ENCODE measurements at places on chromosomes 13 and 19. TPM values are rescaled to one million over a fixed set of nuclear protein-coding genes. Genes with fewer than 3 reads are reported as not detected.

PRR36 gene
- total RNA-seq = not detected

PSG2 gene
- total RNA-seq = not detected

POLR1D gene
- 121 TPM for total RNA-seq

FCHO1 gene
- 103 TPM for total RNA-seq

BCL2L12 gene
- total RNA-seq = 39.1 TPM

AP1M2 gene
- not detected for total RNA-seq

C3 gene
- 0.44 TPM for total RNA-seq

LGI4 gene
- not detected for total RNA-seq

DNA sequence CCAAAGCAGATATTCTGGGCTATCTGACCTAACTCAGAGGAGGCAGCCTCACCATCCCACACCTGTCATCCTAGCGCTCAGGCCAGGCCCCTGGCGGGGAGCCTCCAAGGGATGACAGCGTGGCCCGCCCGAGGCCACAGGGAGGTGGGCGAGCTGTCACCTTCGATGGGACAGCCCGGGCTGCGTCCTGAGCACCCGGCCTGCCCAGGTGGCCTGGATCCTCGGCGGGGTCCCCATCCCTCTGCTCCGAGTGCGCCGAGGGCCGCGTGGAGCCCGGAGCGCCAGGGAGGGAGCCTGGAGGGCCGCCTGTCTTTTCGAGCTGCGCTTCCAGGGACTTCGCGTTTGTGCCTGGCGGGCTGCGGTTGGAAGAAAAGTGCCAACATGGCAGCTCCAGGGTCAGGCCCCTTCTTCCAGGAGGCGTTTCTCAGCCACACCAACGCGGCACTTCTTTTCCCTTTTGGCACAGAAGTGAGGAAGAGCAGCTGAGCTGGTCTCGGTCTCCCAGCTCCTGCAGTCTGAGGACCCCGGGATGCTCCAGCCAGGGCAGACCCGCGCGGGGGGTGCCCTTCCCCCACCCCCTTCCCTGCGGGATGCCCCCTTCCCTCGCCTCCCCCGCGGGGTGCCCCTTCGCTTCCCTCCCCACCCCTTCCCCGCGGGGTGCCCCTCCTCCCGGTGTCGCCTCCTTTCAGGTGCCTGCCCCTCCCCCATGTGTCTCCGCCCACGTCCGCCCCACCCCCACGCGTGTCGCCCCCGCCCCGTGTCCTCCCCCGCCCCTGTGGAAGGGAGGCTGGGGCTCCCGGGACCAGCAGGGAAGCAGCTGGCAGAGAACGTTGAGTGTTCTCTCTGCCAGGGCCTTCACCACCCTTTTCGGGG lies 42.3 kb downstream of the GJA3 start:
- H3K27ac ChIP-seq = no peak overlapping the region
- H3K4me1 ChIP-seq = peaks cover 10% of the 10 kb centered on the region
- H3K4me3 ChIP-seq = peak overlapping the region; percentile 82
- H3K27me3 ChIP-seq = peaks cover 21% of the 10 kb centered on the region

GRCh38 chr13:112992931-112993680 lies 24.1 kb downstream of the MCF2L start:
- H3K4me1 ChIP-seq = no peaks in the 10 kb centered on the region
- H3K27me3 ChIP-seq = peaks cover 6% of the 10 kb centered on the region
- DNase-seq = no peak
- no peaks in the 10 kb centered on the region for H3K36me3 ChIP-seq
- no peak overlapping the region for H3K27ac ChIP-seq
- H3K4me3 ChIP-seq = no peak overlapping the region

GRCh38 chr13:24452044-24452443 lies 60.5 kb downstream of the PARP4 start:
- no peaks in the 10 kb centered on the region for H3K27me3 ChIP-seq
- no peak for DNase-seq
- peaks cover 85% of the 10 kb centered on the region for H3K36me3 ChIP-seq
- H3K4me3 ChIP-seq = no peak overlapping the region
- H3K4me1 ChIP-seq = no peaks in the 10 kb centered on the region
- H3K27ac ChIP-seq = no peak overlapping the region

- H3K27me3 ChIP-seq = peaks cover 8% of the 10 kb centered on the region
- no peaks in the 10 kb centered on the region for H3K36me3 ChIP-seq
- H3K4me1 ChIP-seq = no peaks in the 10 kb centered on the region
- no peak for DNase-seq
- no peak overlapping the region for H3K4me3 ChIP-seq
- no peak overlapping the region for H3K27ac ChIP-seq
These were observed 10.8 kb downstream of the NDFIP2 start for GRCh38 chr13:79491715-79492114.

DNA sequence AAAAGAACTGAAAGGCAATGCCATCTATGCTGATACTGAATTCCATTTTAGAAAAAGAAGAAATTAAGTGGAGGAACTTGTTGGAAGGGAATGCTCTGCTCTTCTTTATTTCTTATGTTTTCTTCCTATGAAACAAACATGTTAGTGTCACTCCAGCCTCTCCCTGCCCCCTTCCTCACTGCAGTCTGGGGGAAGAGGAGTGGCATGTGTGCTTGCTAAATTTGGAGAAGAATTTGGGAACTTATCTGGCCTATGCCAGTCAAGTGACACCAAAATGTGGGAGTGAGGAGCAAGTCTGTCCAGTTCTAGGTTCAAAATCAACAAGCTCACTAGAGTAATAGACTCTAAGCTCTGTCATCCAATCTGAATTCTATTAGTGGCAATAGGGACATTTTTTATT lies 214.6 kb downstream of the RBM26 start:
- peak overlapping the region; percentile 15 for H3K4me3 ChIP-seq
- no peaks in the 10 kb centered on the region for H3K27me3 ChIP-seq
- peaks cover 66% of the 10 kb centered on the region for H3K4me1 ChIP-seq

- H3K4me3 ChIP-seq = no peak overlapping the region
- H3K27me3 ChIP-seq = no peaks in the 10 kb centered on the region
- DNase-seq = no peak
- no peak overlapping the region for H3K27ac ChIP-seq
- peaks cover 65% of the 10 kb centered on the region for H3K36me3 ChIP-seq
These were observed 6.5 kb upstream of the CTXN1 start for GRCh38 chr19:7932276-7932929.

- DNase-seq = no peak
- peaks cover 10% of the 10 kb centered on the region for H3K4me1 ChIP-seq
- H3K4me3 ChIP-seq = no peak overlapping the region
- H3K36me3 ChIP-seq = peaks cover 80% of the 10 kb centered on the region
- H3K27me3 ChIP-seq = no peaks in the 10 kb centered on the region
- no peak overlapping the region for H3K27ac ChIP-seq
These were observed 16.3 kb downstream of the ZNF91 start for GRCh38 chr19:23378948-23379347.

DNA sequence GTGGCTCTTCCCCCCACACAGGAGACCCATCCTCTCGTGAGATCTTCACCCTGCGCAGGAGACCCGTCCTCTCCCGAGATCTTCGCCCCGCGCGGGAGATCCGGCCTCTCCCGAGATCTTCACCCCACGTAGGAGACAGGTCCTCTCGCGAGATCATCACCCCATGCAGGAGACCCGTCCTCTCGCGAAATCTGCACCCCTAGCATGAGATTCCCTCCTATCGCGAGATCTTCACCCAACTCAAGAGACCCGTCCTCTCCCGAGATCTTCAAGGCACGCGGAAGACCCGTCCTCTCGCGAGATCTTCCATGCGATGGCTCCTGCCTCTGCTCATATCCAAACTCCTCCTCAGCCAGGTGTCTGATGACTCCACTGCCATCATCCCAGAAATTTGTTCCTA lies 24.3 kb downstream of the LAIR2 start:
- DNase-seq = no peak
- H3K27me3 ChIP-seq = peaks cover 17% of the 10 kb centered on the region
- H3K36me3 ChIP-seq = no peaks in the 10 kb centered on the region
- H3K27ac ChIP-seq = no peak overlapping the region

GRCh38 chr13:85091631-85092234 lies 707.5 kb downstream of the SLITRK6 start:
- no peak overlapping the region for H3K27ac ChIP-seq
- no peak overlapping the region for H3K4me3 ChIP-seq
- no peaks in the 10 kb centered on the region for H3K4me1 ChIP-seq
- no peaks in the 10 kb centered on the region for H3K36me3 ChIP-seq
- H3K27me3 ChIP-seq = no peaks in the 10 kb centered on the region

- no peak for DNase-seq
- no peak overlapping the region for H3K4me3 ChIP-seq
- no peak overlapping the region for H3K27ac ChIP-seq
- H3K36me3 ChIP-seq = no peaks in the 10 kb centered on the region
These were observed 37.0 kb upstream of the CCNA1 start for GRCh38 chr13:36395280-36395679.

- H3K4me3 ChIP-seq = no peak overlapping the region
- peaks cover 28% of the 10 kb centered on the region for H3K4me1 ChIP-seq
- DNase-seq = no peak
- H3K27me3 ChIP-seq = no peaks in the 10 kb centered on the region
- H3K36me3 ChIP-seq = peaks cover 23% of the 10 kb centered on the region
These were observed 8.3 kb downstream of the C19orf53 start for GRCh38 chr19:13782537-13782936.

DNA sequence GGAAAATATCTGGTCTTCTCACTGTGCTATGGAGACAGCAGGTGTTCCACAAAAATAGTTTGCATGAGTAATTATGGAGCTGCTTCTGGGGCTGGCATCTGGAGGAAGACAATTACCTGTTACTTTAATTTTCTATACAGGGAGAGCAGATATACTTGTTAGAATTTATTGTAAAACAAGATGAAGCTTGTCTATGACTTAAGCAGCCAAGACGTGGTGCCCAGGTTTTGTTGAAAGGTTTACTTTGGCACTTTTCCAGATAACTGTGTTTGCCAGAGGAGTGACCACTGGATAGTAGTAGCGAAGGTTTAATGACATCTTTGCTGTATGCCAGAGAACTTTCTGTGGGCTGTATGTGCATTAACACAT lies 134.5 kb upstream of the KL start:
- no peaks in the 10 kb centered on the region for H3K36me3 ChIP-seq
- peaks cover 3% of the 10 kb centered on the region for H3K27me3 ChIP-seq
- H3K27ac ChIP-seq = no peak overlapping the region
- no peaks in the 10 kb centered on the region for H3K4me1 ChIP-seq

DNA sequence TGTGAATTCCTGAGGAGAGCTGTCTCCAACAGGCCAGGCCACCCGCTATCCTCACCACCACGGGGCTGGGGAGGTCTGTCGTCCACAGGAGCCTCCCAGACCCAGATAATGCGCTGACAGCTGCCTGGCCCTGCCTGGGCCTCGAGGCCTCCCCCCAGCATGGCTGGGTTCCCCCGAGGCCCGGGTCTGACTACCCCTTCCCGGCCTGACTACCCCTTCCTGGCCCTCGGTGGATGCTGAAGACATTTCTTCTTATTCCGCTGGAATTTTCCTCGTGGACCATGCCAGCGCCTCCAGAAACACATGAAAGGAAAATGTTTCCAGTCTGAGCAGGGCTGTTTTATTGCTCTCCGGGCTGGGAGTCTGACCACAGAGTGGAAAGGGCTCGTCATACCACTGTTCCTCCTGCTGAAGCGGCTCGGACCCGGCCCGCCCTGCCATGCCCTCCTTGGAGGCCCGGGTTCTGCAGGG lies 16.8 kb upstream of the COMP start:
- H3K27me3 ChIP-seq = peaks cover 11% of the 10 kb centered on the region
- H3K27ac ChIP-seq = no peak overlapping the region
- no peak overlapping the region for H3K4me3 ChIP-seq
- peaks cover 2% of the 10 kb centered on the region for H3K4me1 ChIP-seq
- no peak for DNase-seq

DNA sequence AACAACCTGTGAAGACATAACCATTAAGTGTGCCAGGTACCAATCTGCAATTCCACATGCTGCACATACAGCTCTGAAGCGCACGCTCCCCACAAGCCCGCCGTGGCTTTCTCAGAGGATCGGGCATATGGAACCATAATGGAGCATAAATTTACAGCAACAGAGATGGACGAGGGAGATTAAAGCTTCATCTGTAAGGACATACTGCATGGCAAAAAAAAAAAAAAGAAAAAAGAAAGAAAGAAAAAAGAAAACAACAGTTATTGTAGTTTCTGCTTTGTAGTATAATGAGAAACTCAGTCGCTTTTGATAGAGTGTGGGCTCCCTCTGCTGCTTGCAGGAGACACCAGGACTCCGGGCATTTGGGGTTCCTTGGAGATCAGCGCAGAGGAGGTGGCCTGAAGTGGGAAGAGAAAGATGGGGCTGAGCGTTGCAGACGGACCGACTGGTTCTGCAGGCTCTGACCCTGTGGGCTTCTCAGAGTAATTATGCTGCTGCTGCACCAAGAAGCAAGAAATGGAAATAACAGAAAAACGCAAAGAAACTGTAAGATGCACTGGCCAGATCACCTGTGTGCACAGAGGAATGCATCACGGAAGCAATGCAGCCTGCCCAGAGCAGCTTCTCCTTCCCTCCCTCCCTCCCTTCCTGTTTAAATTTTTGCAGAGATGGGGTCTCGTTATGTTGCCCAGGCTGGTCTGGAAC lies 10.8 kb upstream of the PDCD5 start:
- H3K4me3 ChIP-seq = no peak overlapping the region
- DNase-seq = no peak
- H3K36me3 ChIP-seq = no peaks in the 10 kb centered on the region
- H3K27me3 ChIP-seq = peaks cover 18% of the 10 kb centered on the region

DNA sequence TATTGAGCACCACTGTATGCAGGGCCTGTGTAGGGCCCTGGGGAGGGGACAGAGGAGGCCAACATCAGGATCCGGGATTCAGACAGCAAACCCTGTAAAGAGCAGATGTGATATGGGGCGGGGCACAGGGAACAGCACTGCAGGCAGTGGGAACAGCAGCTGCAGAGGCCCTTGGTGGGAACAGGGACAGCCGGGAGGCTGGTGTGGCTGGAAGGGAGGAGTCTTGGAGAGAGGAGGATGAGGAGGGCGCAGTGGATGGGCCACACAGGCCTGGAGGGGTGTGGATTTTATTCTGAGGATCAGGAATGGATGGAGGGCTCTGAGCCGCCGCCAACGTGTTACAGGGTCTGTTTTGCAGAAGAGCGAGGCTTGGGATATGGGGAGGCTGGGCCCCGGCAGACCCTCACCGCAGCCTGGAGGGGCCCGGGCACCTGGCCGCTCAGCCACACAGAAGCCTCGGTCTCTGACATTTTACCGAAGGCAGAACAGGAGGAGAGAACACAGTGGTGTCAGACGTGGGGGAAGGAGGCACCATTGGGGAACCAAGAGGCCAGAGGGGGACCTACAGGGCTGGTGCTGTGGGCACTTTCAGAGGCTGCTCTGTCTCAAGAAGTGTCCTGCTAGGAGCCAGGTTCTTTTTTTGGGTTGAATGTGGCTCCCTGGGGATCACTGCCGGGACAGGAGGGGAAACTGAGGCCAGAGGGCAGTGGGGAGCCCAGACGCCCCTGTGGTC lies 6.9 kb downstream of the EFNA2 start:
- no peak for DNase-seq
- H3K27me3 ChIP-seq = peaks cover 20% of the 10 kb centered on the region
- H3K4me1 ChIP-seq = peaks cover 9% of the 10 kb centered on the region
- no peak overlapping the region for H3K27ac ChIP-seq
- no peaks in the 10 kb centered on the region for H3K36me3 ChIP-seq

- no peaks in the 10 kb centered on the region for H3K27me3 ChIP-seq
- H3K27ac ChIP-seq = no peak overlapping the region
- no peaks in the 10 kb centered on the region for H3K4me1 ChIP-seq
- no peaks in the 10 kb centered on the region for H3K36me3 ChIP-seq
These were observed 97.4 kb upstream of the AKAP11 start for GRCh38 chr13:42174344-42175162.

- no peaks in the 10 kb centered on the region for H3K4me1 ChIP-seq
- H3K27ac ChIP-seq = no peak overlapping the region
- H3K4me3 ChIP-seq = no peak overlapping the region
- no peaks in the 10 kb centered on the region for H3K27me3 ChIP-seq
- H3K36me3 ChIP-seq = no peaks in the 10 kb centered on the region
These were observed 766.2 kb downstream of the PCDH17 start for GRCh38 chr13:58397596-58398387.

GRCh38 chr13:90049989-90050671 lies 1297.4 kb upstream of the MIR17HG start:
- H3K4me1 ChIP-seq = no peaks in the 10 kb centered on the region
- no peaks in the 10 kb centered on the region for H3K27me3 ChIP-seq
- H3K4me3 ChIP-seq = no peak overlapping the region
- no peak for DNase-seq

All from activated B cell treated with CpG ODN at 0.5 μM for 24 hours (primary cell).